Epithelial cell of prostate (primary cell): ENCODE measurements at places on chromosomes 2 and 18.

DNA sequence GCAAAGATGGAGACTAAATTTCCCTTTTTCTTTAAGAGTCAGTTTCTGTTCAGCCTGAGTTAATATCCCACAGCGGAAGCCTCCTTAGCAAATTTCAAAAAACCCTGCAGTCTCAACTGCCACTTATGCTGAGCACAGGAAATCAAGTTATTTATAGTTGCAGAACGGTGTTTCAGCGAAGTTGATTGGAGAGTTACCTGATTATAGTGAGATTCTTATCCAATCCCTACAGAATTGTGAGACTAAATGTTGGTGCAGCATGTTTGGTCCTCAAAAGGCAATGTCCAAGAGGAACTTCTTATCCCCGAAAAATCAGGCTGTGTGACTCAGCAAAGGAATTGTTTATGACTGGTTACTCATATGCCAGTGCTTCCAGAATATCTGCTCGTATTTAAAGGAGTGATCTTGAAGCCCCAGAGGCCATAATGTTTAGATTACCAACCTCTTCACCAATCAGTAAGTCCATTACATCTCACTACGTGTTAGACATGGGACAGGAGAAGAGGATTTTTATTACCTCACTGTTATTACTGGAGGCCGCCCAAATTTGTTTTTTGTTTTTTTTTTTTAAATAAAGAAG is 67.9 kb downstream of the LRRFIP1 start:
- DNase-seq, result peak; percentile 64

GRCh38 chr2:219968685-219969345 is 341.4 kb downstream of the SLC4A3 start:
- peak; percentile 77 for DNase-seq

GRCh38 chr2:23478087-23478932 is 93.3 kb downstream of the KLHL29 start:
- DNase-seq, result no peak

GRCh38 chr2:62398356-62398755 is 107.6 kb downstream of the TMEM17 start:
- no peak for DNase-seq

- DNase-seq, result no peak
Observed at GRCh38 chr2:209472871-209473270, 49.0 kb downstream of the MAP2 start.

GRCh38 chr18:77811503-77811902 is 561.9 kb downstream of the GALR1 start:
- peak; percentile 10 for DNase-seq

DNA sequence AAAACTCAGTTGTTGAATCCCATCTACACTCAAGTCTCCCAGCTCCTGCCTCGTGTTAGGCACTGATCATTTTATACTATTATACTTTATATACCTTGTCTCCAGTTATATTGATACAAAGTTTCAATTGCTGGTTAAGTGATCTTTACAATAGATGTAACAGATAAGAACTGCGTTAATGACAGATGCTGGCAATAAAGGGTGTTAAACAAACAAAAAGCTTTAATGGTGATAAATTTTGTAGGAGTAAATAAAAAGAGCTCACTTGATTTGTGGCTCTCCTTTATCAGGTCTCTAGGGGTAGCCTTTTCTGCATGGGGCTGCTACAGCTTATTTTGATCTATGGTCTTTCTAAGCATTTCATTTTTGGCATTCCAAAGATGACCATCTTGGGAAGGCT is 106.9 kb upstream of the GAREM1 start:
- DNase-seq, result no peak

DNA sequence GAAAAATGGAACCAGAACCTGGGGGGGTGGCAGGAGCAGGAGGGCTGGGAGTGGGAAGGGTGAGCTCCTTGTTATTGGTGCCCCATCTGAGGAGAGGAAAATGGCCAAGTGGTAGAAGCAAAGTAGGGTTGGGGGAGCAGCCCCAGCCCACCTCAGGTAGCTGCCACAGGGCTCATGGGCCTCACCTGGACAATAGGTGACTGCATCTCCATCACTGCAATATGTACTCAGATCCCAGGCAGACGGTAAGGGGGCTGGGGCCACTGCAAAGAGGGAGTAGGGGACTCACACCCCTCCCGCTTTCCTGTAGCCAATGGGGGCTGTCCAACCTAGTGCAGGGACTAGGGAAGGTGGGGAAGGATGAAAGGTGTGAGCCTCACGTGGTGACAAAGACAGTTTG is 4.2 kb downstream of the C2orf81 start:
- no peak for DNase-seq

DNA sequence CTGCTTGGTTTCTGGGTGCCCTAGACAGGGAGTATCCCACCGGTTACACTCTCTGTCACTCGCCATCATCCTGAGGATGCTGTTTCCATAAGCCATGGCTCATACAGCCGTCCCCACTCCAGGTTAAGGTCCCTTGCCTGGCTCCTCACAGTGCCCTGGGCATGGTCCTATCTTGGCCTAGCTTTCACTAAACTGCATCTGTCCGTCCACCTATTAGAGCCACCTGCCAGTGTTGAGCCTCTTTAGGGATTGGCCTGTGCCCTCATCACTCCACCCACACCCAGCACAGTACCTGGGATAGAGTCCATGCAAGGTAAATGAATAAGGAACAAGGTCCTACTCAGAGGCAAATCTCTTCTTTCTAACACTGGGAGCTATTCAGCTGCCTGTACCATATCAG is 320.1 kb downstream of the GBX2 start:
- no peak for DNase-seq

GRCh38 chr2:219451661-219452360 is 17.2 kb downstream of the SPEG start:
- no peak for DNase-seq

GRCh38 chr2:56266761-56267414 is 83.1 kb downstream of the CCDC85A start:
- no peak for DNase-seq

DNA sequence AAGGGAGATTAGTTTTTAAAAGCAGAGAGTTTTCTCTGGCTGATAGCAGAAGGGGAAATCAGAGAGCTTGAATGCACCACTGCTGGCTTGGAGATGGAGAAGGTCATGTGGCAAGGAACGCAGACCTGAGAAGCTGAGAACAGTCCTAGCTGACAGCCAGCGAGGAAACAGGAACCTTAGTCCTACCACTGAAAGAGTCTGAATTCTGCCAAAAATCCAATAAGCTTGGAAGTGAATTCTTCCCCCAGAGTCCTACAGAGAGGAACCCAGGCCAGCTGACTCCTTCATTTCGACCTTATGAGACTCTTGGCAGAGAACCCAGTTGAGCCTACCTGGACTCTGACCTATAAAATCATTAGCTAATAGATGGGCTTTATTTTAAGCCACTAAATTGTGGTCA is 371.9 kb upstream of the TNP1 start:
- DNase-seq, result no peak

DNA sequence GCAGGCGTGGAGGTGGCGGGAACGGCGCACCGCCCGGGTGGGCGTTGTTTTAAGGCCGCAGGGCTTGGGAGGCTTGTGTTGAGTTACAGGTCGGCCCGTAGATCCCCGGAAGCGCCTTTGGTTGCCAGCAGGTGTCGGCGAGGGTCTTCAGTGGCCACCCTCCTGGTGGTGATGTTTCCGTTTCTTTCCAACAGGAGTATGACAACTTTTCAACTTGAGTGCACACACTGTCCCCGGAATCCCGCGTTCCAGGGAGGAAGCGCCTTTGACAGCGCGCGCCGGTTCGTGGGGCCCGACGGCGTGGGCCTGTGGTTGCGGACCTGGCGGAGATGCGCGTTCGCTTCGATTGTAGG is 1.0 kb upstream of the HDAC4 start:
- DNase-seq, result no peak
